Smooth muscle cell of bladder (primary cell): ENCODE measurements at places on chromosomes 4 and X. TPM values are rescaled to one million over a fixed set of nuclear protein-coding genes. Genes with fewer than 3 reads are reported as not detected.

The CT47B1 gene
- total RNA-seq, result not detected in 2 replicates

The ODAPH gene
- not detected in 2 replicates for total RNA-seq

The KLHL15 gene
- total RNA-seq, result 6.8 and 9.4 TPM in 2 replicates

The TADA2B gene
- total RNA-seq, result 8.2 and 10.7 TPM in 2 replicates

The DRD5 gene
- not detected in 2 replicates for total RNA-seq

The SMARCA1 gene
- total RNA-seq, result 43.1 and 58.9 TPM in 2 replicates

The OTC gene
- total RNA-seq, result not detected in 2 replicates

The STK26 gene
- total RNA-seq, result 6.3 and 8.0 TPM in 2 replicates

The SSX4 gene
- not detected in 2 replicates for total RNA-seq

The SCML1 gene
- 6.4 and 7.9 TPM in 2 replicates for total RNA-seq

The MAGEE2 gene
- total RNA-seq, result not detected in 2 replicates

The THOC2 gene
- 44.9 and 59.0 TPM in 2 replicates for total RNA-seq

The ZCCHC12 gene
- under 0.01 TPM in 1 of 2 replicates, not detected in the other for total RNA-seq

The GAGE12E gene
- total RNA-seq, result not detected in 2 replicates

The ANXA3 gene
- 17.1 and 21.2 TPM in 2 replicates for total RNA-seq
